ENCODE measurements at places on chromosomes 1 and 21.

- DNase-seq = no peak
These were observed 17.4 kb upstream of the FAM89A start for GRCh38 chr1:231057410-231057809.

- DNase-seq = no peak
These were observed 99.7 kb downstream of the RIPK4 start for GRCh38 chr21:41667136-41667535.

GRCh38 chr21:40706806-40707655, 139.9 kb downstream of the DSCAM start:
- peak; percentile 9 for DNase-seq

GRCh38 chr21:42047821-42048613, 23.1 kb upstream of the UMODL1 start:
- peak; percentile 52 for DNase-seq

DNA sequence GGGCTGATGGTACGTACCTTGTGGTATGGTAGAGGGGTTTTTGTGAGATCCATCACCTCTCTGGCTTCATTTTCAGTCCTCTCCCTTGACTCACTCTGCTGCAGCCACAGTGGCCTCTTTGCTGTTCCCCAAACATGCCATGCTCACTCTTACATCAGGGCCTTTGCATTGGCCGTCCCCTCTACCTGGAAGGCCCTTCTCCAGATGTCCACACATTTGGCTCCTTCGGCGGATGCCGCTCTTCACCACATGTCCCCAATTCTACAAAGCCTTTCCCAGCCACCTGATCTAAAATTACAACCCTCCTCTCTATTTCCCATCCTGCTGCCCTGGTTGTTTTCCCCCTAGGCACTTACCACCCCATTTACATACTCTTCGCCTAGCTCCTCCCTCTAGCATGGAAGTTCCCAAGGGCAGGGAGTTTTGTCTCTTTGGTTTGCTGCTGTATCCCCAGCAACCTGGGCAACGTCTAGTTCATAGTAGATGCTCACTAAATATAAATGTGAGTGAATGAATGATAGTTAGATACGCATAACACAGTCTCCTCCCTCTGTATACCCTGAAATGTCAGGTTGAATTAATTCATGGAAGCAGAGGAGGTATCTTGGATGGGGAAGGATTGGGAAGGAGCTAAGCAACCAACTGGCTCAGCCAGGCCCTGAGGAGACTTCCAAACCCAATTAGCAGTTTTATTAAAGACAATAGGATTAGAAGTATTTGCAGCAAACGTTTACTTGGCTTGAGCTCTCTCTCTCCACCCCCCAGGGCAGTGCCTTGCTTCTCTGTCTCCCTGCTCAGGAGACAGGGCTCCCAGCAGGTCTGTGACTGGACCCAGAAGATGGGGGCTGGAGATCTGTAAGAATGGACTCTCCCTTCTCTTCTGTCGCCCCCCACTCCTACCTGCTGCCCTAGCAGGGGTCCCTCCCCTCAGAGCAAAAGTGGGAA, 264.2 kb downstream of the GRIK3 start:
- no peak for DNase-seq

- no peak for DNase-seq
These were observed 44.0 kb upstream of the LMO4 start for GRCh38 chr1:87284456-87285240.

DNA sequence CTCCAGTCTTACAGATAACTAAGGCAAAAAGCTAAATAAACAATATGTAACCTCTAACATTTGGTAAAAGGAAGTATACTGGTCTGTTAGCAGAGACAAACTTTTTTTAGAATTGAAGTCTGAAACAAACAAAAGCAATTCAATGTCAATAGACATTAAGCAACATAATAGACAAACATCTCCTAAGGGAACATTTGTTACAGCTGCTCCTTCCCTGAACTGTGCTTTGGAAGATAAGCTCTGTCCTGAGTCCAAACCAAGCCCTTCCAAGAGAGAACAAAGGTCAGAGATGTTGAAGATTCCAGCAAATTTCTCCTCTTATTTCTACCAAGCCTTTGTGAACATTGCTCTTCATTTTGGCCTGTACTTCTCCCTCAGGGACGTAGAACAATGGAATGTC, 25.3 kb downstream of the FMO2 start:
- no peak for DNase-seq

- no peak for DNase-seq
These were observed 171.8 kb upstream of the IVNS1ABP start for GRCh38 chr1:185488808-185489207.

DNA sequence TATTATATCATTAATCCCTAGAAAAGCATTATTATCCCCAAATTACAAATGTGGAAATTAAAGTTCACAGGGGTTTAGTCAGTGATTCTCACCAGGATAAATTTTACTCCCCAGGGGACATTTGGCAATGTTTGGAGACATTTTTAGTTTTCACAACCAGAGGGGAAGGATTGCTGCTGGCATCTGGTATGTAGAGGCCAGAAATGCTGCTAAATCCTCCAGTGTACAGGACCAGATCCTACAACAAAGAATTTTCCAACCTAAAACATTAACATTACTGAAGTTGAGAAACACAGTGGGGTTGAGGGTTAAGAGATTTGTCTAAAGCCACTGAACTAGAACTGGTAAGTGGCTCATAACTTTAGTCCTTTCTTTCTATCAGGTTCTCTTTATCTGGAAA, 162.0 kb upstream of the SYT6 start:
- no peak for DNase-seq

DNA sequence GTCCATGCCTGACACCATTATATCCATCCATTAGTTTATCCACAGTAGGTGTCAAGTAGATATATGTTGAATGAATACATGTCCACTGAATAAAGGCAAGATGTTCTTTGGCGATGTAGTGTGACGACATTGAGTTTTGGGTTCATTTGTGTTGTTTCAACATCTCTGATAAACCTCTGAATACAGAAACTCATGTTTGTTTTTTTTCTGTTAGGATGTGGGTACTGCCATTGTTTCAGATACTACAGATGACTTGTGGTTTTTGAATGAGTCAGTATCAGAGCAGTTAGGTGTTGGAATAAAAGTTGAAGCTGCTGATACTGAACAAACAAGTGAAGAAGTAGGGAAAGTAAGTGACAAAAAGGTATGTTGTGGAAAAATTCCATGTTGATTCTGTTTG, 28.1 kb downstream of the MDM4 start:
- no peak for DNase-seq

DNA sequence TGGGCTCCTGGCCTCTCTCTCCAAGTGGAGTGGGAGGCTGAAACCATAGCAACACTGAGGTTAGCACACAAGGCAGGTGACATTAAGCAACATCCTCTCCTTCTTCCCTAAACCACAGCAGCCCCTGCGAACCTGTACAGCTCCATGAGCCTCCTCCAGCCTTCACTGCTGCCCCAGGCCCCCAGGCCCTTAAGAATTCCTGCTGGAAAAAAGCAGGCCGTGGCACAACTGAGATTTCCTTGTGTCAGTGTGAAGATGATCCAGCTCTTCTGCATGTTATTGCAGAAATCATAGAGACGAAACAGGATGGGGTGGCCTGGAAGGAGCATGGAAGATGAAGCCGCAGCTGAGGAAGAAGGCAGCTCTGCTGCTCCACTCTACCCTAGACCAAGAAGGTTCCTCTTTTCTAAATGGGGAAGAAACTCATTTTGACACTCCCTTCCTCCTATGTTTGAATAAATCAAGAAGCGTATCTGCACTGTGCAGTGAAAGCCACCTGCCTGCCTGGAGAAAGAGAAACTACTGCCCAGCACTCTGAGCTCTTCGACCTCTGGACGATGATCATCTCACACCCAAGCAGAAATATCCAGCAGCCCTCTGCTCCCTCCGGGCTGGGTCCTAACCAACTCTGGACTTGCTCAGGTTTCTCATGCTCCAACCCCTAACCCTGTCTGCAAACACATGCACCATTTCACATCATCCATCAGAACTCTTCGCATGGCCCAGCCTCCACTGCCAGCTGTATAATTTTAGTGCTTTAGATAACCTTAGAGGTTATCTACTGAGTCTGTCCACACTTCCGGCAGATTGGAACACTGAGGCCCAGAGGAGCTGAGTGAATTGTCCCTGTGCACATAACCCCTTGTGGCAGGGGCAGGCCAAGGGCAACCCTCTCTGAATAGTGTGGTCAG, 20.7 kb downstream of the SH3BP5L start:
- no peak for DNase-seq

GRCh38 chr1:168947041-168947440, 159.4 kb upstream of the ATP1B1 start:
- no peak for DNase-seq

DNA sequence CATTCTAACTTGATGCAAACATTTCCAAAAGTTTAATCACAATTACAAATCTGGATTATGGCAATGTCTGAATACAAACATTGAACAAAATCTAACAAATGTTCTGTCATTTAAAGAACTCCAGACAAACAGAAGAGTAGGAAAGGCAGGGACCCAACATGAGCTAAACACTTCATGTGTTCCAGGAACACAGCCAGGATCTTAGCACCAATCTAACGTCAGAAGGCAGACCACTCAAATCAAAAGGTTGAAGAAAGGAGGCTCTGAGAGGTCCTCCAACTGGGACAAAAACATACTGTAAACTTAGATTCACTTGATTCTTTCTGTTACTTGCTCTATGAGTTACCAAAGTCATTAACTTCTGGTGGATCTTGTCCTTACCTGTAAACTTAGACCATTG, 374.0 kb downstream of the NEGR1 start:
- no peak for DNase-seq

- DNase-seq = no peak
These were observed 72.6 kb downstream of the PGM1 start for GRCh38 chr1:63665824-63666223.

DNA sequence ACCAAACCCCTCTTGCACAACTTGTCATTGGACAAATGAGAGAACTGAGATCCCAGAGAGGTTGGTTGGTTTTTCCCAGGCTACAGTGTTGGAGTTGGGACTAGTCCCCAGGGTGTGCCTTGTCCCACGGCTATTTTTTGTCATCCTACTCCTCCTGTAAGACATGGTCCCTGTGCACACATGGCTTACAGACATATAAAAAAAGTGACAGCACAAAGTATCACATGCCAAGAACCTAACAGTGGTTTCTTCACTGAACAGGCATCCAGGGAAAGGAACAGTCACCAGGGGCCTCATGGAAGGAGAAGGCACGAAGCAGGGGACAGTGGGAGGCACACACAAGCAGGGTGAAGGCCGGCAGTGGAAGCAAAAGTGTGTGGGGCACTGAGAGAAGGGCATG, 36.5 kb downstream of the SERBP1 start:
- no peak for DNase-seq

DNA sequence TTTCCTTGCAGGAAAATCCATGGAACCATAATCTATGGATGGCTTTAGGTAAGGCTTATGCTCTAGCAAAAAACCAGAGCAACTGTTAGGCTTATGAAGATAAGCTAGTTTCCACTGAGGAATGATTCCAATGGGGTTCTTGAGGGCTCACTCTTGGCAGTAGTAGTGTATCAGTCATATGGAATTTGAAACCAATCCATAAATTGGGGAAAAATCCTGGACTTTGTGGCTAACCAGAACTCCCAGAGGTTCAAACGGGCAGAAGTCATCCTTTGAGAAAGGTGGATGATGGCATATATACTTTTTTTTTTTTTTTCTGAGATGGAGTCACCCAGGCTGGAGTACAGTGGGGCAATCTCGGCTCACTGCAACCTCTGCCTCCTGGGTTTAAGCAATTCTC, 54.2 kb upstream of the ATF3 start:
- DNase-seq = peak; percentile 21

DNA sequence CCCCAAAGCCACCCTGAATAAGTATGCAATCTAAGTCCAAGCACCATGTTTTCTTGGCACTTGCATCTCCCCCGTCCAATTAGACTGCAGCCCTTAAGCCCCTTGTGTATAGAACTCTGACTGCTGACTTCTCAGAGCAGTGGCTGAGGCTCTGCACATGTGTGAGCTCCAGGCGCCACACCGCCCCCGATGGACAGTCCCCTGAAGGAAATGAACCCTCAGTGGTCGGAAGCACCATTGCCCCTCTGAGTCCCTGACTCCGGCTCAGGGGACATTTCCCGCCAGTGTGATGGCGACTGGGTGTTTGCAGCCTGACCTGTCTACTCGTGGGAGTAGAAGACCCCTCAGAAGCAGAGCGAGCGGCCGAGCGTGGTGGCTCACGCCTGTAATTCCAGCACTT, 37.2 kb upstream of the SCCPDH start:
- no peak for DNase-seq

GRCh38 chr1:20654104-20654690, 7.0 kb downstream of the DDOST start:
- DNase-seq = no peak

DNA sequence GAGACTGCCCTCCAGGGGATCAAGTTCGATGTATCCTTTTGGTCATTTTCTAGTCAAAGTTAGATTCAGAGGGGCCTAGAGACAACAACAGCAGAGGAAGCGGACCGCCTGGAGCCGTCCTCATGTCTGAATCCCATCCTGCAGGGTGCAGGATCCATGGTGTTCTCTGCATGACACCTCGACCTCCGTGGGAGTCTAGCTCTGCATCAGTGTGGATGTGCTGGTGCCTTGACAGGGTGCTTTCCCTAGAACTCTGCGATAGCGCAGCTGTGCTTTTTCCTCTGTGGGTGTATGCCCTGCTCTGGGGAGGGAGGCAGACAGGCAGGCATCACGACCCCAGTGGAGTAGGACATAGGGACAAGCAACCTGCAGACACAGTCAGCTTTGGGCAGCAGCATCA, 48.2 kb upstream of the A3GALT2 start:
- DNase-seq = no peak

DNA sequence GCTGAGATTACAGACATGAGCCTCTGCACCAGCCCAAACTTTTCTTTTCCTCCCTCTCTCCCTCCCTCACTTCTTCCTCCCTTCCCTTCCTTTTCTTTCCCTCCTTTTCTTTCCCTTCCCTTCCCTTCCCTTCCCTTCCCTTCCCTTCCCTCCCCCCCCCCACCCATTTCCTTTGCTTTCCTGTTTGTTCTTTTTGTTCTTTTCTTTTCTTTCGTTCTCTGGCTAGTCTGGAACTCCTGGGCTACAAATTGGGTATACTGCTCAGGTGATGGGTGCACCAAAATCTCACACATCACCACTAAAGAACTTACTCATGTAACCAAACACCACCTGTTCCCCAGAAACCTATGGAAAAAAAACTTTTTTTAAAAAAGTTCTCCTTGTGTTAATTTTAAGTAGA, 174.8 kb upstream of the CHODL start:
- DNase-seq = no peak

- no peak for DNase-seq
These were observed 33.3 kb downstream of the PLEKHO1 start for GRCh38 chr1:150183061-150183460.

- peak; percentile 62 for DNase-seq
These were observed 2.9 kb upstream of the SYDE2 start for GRCh38 chr1:85203573-85204171.

GRCh38 chr1:85375493-85375892, 89.5 kb downstream of the DDAH1 start:
- DNase-seq = no peak

Measured in fibroblast of skin of left quadriceps (primary cell).